Heart right ventricle (tissue), 16 donors: ENCODE measurements at places on chromosomes 7 and 10. TPM values are rescaled to one million over a fixed set of nuclear protein-coding genes. Genes with fewer than 3 reads are reported as not detected.

- H3K4me1 ChIP-seq: peaks cover 7% of the 10 kb centered on the region
- no peaks in the 10 kb centered on the region for H3K27me3 ChIP-seq
- H3K4me3 ChIP-seq: no peak overlapping the region
- no peak overlapping the region for H3K27ac ChIP-seq
- DNase-seq: no peak
- H3K36me3 ChIP-seq: no peaks in the 10 kb centered on the region
These were observed 5.9 kb upstream of the MYPN start for GRCh38 chr10:68103261-68103878.

- no peaks in the 10 kb centered on the region for H3K36me3 ChIP-seq
- no peaks in the 10 kb centered on the region for H3K4me1 ChIP-seq
These were observed 142.5 kb downstream of the ACTR3B start for GRCh38 chr7:152902054-152902453.

DNA sequence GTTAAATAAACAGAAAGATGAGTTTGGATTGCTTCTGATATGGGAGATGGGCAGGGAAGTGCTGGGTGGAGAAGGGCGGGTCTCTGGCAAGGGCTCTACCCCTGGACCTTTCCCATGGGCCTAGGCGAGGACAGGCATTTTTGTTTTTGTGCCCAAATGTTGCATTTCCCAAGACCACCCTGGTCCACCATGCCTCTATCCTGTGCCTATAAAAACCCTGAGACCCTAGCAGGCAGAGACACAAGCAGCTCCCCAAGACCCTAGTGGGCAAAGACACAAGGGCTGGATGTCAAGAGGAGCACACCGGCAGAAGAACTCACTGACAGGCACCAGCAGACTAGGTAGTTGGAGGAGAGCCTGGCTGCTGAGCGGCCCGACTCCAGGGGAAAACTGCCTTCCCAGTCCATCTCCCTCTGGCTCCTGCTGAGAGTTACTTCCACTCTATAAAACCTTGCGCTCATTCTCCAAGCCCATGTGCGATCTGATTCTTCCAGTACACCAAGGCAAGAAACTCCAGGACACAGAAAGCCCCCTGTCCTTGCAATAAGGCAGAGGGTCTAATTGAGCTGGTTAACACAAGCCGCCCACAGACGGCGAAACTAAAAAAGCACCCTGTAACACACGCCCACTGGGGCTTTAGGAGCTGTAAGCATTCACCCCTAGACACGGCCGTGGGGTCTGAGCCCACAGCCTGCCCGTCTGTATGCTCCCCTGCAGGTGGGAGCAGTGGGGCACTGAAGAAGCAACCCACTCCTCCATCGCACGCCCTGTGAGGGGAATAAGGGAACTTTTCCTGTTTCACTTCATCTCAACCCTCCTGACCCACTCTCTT is 291.4 kb downstream of the PTPRN2 start:
- no peaks in the 10 kb centered on the region for H3K27me3 ChIP-seq
- no peaks in the 10 kb centered on the region for H3K36me3 ChIP-seq
- no peak overlapping the region for H3K27ac ChIP-seq
- H3K4me3 ChIP-seq: no peak overlapping the region

Gene DIP2C
- 8.6 TPM for polyA plus RNA-seq
